Left colon (tissue), 2 donors: ENCODE measurements at places on chromosomes 16 and 17.

GRCh38 chr17:58966208-58966607, 140.5 kb downstream of the TRIM37 start:
- no peak for DNase-seq

GRCh38 chr16:65318590-65319257, 196.9 kb upstream of the CDH11 start:
- no peak for DNase-seq

DNA sequence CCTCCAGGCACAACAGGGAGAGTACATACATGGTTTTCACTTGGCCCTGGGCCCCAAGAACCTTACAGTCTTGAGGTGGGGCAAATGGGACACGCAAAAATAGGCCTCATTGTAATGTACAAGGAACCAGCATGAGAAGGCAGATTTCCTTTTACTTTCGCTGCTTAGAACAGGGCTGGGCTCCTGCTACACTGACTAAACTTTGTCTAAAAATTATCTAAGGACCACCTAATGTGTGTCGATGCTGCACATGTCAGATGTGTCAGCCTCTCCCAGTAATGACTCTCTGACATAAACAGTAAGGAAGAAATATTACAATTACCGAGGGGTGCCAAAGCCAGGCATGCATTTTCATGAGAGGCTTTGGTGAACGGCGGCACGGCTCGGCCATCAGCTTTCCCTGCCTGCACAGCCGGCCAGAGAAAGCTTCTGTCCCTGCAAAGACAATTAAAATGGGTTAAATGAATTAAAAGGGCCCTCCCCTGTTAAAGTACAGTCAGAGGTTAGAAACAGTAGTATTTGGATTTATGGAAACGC, 224.2 kb upstream of the IRX3 start:
- DNase-seq, result no peak

DNA sequence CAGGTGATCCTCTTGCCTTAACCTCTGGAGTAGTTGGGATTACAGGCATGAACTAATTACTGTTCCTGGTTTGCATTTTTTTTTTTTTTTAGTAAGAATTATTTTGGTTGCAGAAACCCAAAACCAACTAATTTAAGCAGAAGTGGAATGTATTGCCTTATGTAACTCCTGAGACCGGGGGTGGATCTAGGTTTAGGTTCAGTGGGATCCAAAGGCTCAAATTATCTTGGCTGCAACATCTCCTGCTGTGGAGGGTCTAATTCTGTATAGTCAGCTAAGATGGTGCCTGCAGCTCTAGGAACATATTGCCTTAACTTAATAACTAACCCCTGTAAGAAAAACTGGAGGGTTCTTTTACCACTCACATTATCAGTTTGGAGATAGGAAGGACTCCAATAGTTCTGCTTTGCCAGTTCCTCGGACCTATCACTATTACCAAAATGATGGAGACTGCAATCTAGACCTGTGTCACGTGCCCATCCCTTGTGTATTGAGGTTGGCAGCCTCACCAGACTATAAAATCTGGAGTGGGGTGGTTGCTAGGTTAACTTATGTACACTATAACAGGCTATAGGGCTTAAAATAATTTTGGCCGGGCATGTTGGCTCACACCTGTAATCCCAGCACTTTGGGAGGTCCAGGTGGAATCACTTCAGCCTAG, 8.5 kb downstream of the SNTB2 start:
- DNase-seq, result no peak

GRCh38 chr16:47887496-47887895, 268.3 kb downstream of the ABCC12 start:
- no peak for DNase-seq
